ENCODE measurements at places on chromosomes 3 and 15.
A peak's percentile ranks its signal among the peaks of the same experiment; 100 is the strongest.

GRCh38 chr3:114721864-114722263 is 425.2 kb downstream of the ZBTB20 start:
- DNase-seq, result no peak

DNA sequence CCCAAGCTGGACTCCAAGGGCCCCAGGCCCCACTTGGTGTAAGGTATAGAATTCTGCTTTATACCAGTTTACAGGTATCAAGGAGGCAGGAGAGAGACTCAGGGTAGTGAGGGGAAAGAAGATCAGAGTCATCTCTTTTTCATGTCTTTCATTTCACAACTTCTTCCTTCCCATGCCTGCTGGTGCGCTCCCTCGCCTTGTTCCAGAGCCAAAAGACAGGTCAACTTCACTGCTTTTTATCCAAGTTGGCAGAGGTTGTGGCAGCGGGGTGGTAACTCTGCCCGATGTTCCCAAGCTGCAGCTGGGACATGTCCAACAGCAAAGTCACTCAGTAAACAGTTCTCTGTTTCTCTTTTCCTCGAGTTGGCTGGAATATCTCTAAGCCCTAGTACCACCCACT is 86.3 kb upstream of the TCF12 start:
- no peak for DNase-seq

- DNase-seq, result no peak
Observed at GRCh38 chr3:32292085-32292796, 53.8 kb downstream of the CMTM8 start.

DNA sequence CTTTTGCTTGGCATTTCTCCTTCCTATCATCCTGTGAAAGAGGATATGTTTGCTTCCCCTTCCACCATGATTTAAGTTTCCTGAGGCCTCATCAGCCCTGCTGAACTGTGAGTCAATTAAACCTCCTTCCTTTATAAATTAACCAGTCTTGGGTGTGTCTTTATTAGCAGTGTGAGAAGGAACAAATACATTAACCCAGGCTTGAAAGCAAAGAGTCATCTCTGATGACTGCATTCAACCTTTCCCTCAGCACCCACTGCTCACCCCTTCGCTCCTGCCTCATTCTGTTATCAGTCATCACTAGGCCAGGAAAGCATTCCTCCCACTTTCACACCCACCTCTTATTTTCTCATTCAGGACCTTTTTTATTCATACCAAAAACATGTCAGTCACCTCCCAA is 59.6 kb upstream of the CASR start:
- DNase-seq, result no peak

- no peak for DNase-seq
Observed at GRCh38 chr15:99989095-99989494, 255.9 kb upstream of the LYSMD4 start.

GRCh38 chr15:59250249-59250648 is 43.6 kb downstream of the LDHAL6B start:
- DNase-seq, result no peak

- DNase-seq, result no peak
Observed at GRCh38 chr3:78721771-78722543, 1045.8 kb downstream of the ROBO1 start.

DNA sequence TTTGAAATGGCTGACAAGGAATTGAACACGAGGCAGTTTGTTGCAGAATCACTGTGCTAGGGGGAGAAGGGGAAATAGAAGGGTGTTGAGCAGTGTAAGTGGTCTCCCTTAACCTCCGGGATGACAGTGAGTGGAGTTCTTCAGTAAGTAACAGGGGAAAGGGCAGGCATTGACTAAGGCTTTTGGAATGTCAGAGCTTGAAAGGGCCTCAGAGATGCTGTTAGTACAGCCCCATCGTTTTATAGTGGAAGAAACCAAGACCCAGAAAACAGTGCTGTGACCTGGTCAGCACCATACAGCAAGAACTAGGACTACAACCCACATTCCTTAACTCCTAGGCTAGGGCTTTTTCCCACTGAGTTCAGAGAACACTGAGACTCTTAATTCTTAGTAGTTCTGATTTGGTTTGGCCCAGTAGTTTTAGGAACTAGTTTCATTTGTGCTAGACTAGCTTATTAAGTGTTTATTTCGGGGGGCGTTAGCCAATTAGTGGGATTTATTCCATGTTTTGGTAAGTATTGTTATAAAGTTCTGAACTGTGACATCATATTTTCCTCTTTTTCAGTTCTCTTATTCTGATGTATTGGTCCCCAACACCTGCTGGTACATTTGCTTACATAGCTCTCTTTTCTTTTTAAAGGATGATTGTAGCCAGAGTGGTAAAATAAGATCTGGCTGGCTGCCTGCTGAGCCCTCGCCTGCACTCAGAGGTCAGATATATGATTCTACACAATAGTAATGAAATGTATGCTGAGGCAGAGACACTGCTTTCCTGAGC is 34.2 kb downstream of the RAB11A start:
- peak; percentile 32 for DNase-seq

DNA sequence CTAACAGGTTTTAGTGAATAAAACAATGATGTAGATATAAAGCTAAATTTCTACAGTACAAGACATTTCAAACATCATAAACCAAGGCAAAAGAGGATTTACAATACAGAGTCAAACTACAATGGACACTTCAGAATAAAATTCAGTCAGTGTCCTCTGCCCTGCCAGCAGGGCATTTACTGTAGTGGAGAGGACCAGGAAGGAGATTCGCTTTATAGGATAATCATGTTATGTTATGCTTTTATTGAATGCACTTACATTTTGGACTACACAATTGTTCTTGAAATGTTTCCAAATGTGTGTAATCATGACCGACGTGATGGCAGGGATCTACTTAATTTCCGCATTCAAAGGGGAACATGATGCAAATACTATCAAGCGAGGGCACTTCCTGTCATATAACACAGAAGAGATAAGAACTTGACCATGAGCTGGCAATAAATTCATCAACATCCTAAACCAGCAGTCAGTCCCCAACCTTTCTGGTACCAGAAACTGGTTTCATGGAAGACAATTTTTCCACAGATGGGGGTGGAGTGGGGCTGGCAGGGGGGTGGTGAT is 925.6 kb downstream of the FHIT start:
- DNase-seq, result no peak

DNA sequence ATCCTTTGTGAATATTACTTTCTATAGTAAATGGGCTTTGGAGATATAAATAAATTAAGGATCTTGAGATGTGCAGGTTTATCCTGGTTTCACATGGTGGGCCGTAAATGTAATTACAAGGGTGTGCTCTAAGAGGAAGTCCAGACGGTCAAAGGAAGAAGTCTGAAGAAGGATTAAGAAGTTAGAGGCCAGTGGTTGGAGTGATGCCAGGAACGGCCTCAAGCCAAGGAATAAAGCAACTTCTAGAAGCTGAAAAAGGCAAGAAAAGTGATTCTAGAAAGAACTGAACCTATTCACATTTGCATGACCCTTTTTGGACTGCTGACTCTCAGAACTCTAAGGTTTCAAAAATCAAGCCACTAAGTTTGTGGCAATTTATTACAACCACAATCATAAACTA is 981.3 kb upstream of the ALCAM start:
- no peak for DNase-seq

- DNase-seq, result no peak
Observed at GRCh38 chr3:107990433-107990832, 100.4 kb downstream of the CD47 start.

DNA sequence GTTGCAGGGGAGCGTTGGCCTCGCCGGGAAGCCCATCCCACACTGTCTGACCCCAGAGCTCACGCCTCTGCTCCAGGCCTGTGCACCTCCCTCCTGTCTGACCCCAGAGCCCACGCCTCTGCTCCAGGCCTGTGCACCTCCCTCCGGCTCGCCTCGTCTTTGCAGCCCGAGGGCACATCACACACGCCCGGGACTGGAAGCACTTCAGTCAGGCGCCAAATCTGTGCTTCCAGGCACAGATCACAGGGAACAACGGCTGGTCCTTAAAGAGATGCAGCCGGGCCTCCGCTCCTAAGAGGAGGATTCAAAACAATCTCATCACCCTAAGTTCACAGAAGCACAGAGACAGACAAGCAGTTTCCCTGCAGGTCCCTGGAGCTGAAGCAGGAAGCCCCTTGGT is 103.0 kb upstream of the RPL32 start:
- no peak for DNase-seq

GRCh38 chr15:101647251-101647650 is 4.9 kb downstream of the TM2D3 start:
- DNase-seq, result no peak

DNA sequence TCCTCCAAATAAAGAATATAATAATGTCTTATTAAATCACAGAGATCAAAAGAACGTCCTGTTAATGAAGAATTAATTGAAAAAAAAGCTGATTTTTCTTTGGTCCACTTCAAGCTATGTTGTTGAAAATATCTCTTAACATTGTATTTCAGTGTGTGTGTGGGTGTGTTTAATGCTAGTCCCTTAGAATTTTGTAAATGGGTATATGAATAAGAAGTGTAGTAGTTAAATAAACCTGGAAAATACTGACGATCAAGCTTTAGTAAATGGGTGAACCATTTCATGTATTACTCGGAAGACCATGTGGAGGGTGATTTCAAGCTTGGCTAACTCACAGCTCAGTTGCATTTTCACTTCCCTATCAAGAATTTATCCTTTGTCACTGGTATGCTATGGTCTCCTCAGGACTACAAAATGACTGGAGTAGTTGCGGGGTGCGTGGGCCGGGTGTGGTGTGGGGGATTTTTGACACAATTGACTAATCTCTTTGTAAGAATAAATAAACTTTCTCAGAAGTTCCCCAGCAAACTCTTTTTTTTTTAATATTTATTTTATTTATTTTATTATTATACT is 586.4 kb downstream of the GRM7 start:
- DNase-seq, result no peak

DNA sequence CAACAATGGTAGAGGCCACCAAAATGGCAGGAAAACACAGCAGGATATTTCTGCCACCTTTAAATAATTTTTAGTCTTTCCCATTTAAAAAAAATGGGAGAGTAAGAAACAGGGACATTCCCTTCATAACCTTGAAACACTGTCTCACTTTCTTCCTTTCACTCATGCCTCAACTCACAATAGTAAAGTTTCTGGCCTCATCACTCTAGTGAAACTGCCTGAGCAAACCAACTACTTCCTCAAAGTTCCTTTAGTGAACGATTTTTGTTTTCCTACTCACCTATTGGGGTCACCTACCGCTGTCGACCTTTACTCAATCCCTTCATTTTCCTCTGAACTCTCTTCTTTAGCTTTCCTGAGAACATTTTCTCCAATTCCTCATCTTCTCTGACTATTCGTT is 33.0 kb downstream of the SHC4 start:
- DNase-seq, result no peak

- DNase-seq, result no peak
Observed at GRCh38 chr3:16055606-16056211, 118.8 kb upstream of the GALNT15 start.

DNA sequence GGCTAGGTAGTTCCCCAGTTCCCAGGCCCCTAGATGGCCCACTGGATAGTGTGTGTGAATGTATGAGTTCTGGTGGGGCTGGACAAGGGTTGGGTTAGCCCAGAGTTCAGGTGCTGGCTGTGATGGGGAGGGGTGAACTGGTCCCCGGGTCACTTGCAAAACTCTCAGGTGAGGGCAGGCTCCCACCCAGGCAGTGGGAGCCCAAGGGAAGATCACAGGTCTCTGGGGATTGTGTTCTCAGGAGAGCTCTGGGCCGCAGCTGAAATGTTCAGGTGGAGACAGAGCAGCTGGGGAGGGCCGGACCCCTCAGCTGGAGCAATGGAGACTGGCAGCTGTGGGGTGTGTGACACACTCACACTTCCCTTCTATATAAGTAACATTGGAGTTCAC is 12.8 kb upstream of the FAM98B start:
- DNase-seq, result no peak

GRCh38 chr3:141764045-141764444 is 837 bp downstream of the GRK7 start:
- no peak for DNase-seq

- DNase-seq, result no peak
Observed at GRCh38 chr3:128237348-128238183, 84.3 kb downstream of the EEFSEC start.

GRCh38 chr3:106421909-106422308 is 553.1 kb upstream of the CBLB start:
- no peak for DNase-seq

DNA sequence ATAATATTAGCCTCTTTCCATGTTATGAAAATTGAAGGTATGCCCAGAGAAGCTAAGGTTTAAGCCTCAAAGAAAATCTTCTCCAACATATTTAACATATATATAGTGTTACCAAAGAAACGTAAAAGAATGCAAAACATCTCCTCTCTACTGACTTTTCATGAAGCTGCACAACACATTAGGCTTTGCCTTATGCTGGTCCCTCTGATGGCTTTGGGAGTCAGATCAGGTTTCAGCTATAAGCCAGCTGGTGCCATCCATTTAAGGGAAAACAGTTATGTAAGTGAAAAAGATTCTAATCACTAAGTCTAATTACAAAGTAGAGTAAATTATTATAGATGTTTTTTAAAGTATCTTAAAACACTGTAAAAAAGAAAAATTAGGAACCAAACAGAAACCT is 410.5 kb downstream of the LSAMP start:
- no peak for DNase-seq
